ENCODE measurements at places on chromosomes 7 and 10.

DNA sequence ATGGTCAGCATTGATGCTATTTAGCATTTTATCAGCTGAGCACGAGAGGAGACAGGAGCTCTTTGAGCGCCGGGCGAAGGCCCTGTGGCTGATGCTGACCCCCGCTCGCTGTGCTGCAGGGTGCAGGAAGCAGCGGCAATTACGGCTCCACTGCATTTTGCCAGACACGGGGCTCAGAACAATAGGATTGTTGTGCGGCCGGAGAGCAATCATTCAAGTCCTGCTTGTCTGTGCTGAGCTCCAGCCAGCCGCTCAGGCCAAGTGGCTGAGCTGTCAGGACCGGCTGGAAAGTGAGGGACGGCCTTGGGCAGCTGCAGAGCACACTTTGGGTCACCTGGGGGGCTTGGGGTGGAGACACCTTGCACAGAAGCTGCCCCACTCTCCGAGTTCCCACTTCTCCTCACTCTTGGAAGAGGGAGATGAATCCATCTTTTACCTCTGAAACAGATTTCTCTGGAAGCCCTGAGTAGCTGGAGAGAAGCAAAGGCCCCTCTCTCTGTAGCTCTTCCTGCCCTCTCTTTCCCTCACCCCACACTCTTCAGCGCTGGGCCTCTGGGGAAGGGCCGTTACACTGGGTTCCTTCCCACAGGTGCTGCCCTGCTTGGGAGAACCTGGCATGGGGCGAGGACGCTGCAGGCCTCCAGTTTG, 17.3 kb upstream of the ADARB2 start:
- no peak for DNase-seq

DNA sequence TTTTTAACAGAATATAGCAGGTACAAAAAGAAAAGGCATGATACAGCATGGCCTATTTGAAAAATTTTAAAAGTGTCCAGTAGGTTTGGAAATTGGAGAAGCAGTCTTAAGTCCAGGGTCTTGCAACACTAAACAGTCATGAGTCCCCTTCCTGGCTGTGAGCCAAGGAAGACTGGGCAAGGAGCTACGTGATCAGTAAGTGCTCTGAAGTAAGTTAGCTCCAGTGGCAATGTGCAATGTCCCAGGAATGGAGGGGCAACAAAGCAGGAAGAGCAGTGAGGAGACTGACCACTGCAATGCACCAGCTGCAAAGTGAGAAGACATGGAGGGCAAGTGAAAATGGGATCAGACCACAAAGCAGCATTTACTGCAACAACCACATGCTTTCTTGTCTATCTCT, 72.9 kb upstream of the GRID1 start:
- DNase-seq = no peak

DNA sequence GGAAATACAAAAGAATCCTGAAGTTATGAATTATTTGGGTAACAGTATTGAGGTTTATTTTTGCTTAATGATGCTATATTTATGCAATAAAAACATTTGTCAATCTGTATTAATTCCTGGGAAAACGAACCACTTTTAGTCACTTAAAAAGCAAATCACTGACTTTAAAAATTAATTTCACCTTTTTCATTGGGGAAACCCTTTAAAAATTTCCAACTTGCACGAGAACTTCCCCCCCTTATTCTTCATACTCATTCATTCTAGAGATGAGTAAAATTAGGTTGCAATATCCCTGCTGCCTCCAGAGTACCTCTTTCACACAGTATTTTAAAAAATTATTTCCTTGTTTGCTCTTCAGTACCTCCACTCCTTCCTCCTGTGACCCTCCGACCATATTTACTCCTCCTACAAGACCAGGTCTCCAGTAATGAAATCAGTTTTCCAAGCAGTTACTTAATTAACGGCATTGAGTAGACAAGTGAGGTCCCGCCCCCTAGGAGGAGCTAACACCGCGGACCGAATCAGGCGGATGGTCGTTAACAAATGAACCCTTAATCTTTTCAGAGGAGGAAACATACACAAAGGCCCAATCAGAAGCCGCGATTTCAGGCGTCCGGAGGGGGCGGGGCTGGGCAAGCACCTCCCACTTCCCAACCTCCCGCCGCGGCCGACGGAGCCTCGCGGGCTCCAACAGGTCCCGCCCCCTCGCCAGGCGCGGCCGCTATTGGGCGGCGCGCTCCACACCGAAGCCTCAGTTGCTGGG, 465 bp upstream of the TRIM24 start:
- DNase-seq = peak; percentile 95

DNA sequence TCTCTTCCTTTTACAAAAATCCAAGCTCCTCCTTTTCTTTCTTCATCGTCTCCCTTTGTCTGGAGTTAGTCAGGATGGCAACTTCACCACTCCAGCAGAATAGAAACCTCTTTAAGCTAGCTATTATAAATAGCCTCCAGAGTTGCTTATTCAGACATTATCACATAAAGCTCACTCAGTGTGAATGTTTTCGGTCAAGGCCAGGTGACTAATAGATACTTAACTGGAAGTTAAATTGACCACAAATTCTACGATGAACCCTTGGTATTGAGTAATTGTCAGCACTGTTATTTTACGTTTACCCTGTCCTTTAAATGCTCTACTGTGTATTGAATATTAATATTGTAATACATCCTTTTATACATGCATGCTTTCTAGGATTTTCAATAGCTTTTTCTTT, 340.4 kb downstream of the OTUD1 start:
- DNase-seq = no peak

DNA sequence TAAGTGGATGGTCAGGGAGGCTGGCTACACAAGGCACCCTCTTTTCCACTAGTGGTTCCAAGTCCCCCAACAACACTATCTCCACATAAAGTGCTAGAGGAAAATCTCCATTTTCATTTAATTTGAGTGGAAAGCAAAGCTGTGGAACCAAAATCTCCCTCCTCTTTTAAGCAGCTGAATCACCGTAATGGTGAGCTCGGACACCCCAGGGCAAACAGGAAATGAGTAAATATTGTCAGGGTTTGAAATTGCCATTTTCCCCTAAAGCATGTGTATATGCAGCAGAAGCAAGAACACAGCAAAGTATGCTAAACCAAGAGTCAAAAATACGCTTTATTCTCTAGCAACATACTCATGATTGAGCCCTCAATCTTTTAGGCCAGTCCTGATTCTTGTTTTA, 143.7 kb downstream of the GPAM start:
- no peak for DNase-seq

DNA sequence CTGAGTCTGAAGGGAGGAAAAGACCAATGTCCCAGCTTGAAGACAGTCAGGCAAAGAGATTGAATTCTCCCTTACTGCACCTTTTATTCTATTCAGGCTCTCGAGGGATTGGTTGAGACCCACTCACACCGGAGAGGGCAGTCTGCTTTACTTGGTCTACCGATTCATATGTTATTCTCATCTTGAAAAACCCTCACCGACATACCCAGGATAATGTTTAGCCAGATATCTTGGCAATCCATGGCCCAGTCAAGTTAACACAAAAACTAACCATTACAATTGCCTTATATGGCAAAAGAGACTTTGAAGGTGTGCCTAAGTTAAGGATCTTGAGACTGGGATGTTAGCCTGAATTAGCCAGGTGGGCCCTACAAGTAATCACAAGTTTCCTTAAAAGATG, 53.8 kb upstream of the BET1 start:
- no peak for DNase-seq

GRCh38 chr7:41174521-41174920, 528.4 kb downstream of the INHBA start:
- no peak for DNase-seq

DNA sequence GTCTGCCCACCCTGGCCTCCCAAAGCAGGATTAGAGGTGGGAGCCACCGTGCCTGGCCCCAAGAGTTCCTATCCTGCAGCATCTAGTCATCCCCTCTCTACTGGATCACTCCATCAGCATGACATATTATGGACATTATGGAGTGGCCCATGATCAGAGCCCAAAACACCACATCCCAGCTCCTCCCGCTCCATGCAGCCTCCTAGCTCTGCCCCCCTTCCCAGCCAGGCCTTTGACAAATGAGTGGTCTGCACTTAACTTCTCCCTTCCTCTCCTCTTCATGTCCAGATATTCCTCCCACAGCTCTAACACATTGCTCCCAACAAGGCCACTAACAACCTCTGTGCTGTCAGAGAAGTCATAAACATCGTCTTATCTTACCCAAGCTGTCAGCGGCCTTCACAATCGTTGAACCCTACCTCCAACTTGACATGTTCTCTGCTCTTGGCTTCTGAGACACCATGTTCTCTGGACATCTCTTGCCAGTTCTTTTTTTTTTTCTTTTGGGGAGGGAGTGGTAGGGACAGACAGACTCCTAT, 187.6 kb downstream of the NSUN6 start:
- no peak for DNase-seq

DNA sequence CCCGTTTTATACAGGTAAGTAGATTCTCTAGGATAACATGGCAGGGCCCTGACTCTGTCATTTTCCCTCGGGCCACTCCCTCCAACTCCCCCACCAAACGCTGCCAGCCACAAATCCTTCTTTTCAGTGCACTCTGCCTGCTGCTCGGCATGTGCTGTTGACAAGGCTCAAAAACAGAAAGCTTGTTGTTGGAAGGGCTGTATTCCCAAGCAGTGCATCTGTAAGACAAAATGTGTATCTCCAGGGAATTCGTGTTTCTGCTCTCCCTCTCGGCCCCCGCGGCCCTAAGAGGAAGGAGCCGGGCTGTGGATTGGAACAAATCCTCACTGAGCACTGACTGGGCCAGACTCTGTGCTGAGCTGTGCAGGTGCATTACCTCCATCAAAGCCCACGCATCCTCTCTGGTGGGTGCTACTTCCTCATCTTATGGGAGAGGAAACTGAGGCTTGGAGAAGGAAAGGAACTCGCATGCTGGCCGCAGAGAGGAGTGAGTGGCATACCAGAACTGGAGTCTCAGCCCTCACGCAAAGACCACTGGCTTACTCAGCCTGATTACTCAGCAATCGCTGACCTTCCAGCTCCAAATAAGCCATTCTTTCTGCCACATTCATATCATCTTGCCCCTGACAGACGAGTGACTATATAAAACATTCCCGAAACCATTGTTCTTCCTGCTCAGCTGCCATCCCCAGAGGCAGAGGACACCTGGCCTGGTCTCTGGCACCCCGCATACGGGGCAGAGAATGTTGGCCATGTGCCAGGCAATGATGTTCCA, 33.5 kb upstream of the ENO4 start:
- DNase-seq = no peak

DNA sequence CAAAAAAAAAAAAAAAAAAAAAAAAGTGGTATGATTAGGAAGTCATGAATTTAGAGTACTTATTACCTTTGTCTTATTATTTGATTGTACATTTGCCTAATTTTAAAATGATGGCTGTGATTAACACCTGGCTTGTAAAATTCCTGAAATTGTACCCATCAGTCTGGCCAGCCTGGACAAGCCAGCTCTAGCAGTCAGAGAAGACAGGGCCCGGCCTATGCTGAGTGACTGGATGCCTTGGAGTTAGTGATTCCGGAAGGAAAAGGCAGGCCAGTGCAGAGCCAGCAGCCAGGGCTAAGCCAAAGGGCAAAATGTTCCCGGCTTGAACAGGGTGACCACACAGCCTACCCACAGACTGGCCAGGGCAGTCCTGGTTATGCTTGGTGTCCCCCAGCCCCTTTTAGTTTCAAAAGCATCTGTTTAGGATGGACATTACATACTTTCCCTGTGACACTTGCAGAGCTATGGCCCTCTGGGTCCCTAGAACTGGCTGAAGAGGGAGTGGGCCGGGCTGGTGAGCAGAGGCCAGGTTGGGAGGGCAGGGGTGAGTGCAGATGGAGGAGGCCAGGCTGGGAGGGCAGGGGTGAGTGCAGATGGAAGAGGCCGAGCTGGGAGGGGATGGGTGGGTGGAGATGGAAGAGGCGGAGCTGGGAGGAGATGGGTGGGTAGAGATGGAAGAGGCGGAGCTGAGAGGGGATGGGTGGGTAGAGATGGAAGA, 61.7 kb downstream of the PROSER2 start:
- DNase-seq = no peak

DNA sequence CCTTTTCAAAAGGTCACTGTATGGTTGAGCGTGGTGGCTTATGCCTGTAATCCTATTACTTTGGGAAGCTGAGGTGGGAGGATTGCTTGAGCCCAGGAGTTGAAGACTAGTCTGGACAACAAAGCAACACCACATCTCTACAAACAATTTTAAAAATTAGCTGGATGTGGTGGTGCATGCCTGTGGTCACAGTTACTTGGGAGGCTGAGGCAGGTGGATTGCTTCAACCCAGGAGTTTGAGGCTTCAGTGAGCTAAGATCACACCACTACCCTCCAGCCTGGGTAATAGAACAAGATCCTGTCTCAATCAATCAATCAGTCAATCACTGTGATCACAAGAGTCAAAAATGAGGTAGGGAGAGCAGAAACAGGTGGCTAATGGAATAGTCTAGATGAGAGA, 97.0 kb downstream of the SUGCT start:
- DNase-seq = no peak

Measured in T1000 (cell line).